ENCODE measurements at places on chromosomes 4 and X. TPM values are rescaled to one million over a fixed set of nuclear protein-coding genes. Genes with fewer than 3 reads are reported as not detected.

The PFKFB1 gene
- total RNA-seq, result 21.8 TPM

The AWAT2 gene
- total RNA-seq, result not detected

The PCDH7 gene
- 0.75 TPM for total RNA-seq

DNA sequence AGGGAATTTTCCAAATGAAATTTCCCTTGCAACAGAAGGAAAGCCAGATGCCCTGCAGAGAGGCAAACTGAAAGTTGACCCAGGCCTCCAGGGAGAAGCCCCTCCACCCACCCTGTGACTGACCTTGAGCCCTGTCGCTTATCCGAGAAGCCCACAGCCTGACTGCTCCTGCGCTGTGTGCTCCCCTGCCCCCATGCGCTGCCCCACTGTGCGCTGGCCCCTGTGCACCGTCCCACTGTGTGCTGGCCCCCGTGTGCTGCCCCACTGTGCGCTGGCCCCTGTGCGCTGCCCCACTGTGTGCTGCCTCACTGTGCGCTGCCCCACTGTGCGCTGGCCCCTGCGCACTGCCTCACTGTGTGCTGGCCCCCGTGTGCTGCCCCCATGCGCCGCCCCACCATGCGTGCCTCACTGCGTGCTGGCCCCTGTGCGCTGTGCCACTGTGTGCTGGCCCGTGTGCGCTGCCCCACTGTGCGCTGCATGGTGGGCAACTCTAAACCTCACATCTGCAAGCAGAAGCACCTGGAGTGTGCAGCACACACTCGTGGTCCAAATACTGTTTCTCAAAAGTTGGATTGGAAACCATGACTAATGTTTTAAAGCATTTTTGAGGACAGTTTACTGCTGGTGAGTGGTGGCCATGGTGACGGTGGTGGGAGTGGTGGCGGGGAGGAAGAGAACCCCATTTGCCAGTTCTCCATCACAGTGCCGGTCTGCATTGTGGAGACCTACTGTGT lies 8.3 kb upstream of the GRPEL1 start:
- no peak for DNase-seq

GRCh38 chr4:108068442-108068841 lies 78.8 kb downstream of the HADH start:
- no peak for DNase-seq

- no peak for DNase-seq
Observed at GRCh38 chrX:107700317-107700774, 72.0 kb downstream of the PRPS1 start.

DNA sequence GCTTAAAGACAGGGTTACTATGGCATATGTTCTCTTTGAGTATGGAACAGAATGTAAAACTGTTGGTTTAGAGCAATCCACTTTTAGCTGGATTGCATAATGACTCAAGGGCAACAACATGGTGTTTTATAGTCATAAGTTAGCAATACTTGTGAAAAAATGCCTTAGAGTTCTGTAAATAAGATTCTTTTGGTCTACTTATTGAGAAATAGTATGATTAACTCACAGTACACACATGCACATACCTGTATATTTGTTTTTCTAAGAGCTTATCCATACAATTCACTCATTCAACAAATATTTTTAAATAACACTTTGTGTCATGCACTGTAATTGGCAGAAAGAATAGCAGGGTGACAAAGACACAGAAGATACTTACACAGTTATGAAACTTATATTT lies 1415.5 kb downstream of the PCDH7 start:
- no peak for DNase-seq

- DNase-seq, result no peak
Observed at GRCh38 chr4:150415213-150415612, 166.7 kb upstream of the MAB21L2 start.

GRCh38 chrX:104130808-104131207 lies 18.5 kb downstream of the ZCCHC18 start:
- no peak for DNase-seq

DNA sequence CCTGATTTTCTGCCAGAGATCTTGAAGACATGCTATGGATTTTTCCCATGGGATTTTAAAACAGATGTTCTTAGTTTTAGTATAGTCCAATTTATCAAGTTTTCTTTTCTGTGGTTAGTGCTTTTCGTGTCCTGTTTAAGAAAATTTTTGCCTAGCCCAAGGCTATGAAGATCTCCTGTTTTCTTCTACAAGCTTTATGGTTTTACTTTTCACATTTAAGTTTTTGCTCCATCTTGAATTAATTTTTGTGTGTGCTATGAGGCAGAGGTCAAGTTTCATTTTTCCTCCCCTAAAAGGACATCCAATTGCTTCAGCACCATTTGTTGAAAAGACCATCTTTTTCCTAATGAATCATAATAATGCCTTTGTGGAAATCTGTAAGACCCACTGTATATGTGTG lies 65.6 kb downstream of the POLR2B start:
- no peak for DNase-seq

- DNase-seq, result no peak
Observed at GRCh38 chrX:39896951-39897740, 200.6 kb downstream of the BCOR start.

DNA sequence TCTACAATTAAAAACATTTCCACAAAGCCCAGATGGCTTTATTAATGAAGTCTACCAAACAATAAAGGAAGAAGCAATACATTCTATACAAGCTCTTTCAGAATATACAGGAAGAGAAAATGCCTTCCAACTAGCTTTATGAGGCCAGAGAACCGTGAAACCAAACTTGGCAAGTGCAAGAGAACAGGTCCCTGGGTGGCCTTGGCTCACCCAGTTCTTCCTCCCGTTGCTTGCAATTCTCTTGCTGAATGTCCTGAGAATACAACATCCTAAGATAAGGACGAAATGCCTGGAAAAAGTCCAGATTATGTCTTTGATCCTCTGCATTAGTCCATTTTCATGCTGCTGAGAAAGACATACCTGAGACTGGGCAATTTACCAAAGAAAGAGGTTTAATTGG lies 204.9 kb downstream of the MAD2L1 start:
- no peak for DNase-seq

GRCh38 chrX:154727418-154727817 lies 23.5 kb downstream of the GAB3 start:
- DNase-seq, result no peak

GRCh38 chrX:133561251-133561650 lies 146.0 kb upstream of the GPC4 start:
- DNase-seq, result no peak

DNA sequence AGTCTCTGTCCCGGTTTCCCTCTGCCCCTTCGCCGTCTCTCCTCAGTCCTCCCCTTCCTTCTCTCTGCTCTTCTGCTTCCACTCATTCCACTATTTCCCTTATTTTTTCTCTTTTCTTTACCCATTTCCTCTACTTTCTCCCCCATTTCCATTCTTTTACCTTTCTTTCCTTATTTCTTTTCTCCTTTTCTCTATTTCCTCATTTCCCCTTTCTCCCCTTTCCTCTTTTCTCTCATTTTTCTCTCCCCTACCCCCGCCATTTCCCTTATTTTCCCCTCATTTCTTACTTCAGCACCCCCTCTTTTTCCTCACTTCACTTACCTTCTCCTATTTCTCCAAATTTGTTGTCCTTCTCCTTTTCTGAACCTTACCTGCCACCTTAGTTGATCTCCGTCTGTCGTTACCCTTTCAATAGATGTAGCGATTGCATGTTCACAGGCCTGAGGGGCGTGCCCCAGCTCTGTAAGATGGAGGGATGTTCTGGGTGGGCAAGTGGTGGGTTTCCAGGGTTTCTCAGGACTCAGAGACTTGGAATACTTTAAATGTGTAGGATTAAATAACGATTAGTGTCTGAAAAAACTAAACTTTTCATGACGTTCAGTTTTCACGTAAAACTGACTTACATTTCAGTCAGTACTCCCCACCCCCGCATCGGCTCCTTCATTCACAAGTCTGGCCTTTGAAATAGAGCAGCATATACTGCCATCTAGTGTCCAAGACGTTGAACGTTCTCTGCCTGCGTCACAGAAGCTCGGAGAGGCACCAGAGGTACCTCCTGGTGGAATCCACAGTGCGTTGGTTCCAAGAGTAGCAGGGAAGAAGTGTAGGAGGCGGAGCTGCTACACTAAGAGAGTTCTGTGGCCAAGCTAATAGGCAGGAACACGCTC lies 641 bp upstream of the NCBP2L start:
- peak; percentile 67 for DNase-seq

GRCh38 chr4:8238515-8239053 lies 31.0 kb upstream of the HTRA3 start:
- peak; percentile 50 for DNase-seq

- DNase-seq, result peak; percentile 57
Observed at GRCh38 chrX:153669174-153669890, 4.3 kb downstream of the PNCK start.

- DNase-seq, result no peak
Observed at GRCh38 chr4:87196927-87197326, 23.5 kb downstream of the KLHL8 start.

- no peak for DNase-seq
Observed at GRCh38 chr4:34814266-34814665, 1430.0 kb downstream of the ARAP2 start.

DNA sequence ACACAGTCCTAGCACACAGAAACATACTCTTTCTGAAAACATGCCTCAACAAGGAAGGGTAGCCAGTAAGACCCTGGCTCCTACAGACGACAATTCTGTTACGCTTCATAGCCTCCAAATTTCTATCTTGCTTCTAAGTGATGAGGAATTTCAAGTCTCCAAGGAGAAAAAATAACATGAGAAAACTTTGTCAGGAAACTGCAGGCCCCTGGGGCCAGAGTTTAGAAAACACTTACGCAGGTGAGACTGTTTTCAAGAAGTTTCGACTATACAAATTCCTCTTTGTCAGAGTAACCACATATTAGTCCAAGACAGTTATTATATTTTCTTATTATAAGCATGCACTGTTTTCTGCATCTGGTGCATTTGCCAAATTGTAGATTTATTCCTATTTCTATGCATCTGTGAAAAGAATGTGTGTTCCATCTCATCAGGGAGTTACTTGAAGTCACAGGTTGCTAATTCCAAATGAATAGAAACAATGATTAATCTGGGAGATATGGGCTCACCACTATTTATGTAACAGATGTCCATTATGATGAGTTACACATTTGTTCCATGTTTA lies 30.3 kb upstream of the HCCS start:
- DNase-seq, result no peak

- DNase-seq, result no peak
Observed at GRCh38 chr4:106291678-106292077, 24.3 kb downstream of the TBCK start.

DNA sequence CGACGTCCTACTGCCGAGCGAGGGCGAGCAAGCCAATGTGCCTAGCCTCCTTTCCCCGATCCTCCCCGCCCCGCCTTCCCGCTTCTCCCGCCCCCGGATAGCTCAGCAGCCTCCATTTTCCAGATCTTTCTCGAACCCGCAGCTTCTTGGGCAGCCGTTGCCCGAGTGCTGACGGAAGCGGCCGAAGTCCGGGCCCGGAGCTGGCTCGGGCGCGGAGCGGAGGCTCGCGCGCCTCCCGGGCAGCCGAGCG lies 172 bp upstream of the HSPA4L start:
- DNase-seq, result peak; percentile 94

GRCh38 chr4:12949719-12950490 lies 534.2 kb downstream of the RAB28 start:
- DNase-seq, result peak; percentile 25
